ENCODE measurements at places on chromosomes 5 and 9.

DNA sequence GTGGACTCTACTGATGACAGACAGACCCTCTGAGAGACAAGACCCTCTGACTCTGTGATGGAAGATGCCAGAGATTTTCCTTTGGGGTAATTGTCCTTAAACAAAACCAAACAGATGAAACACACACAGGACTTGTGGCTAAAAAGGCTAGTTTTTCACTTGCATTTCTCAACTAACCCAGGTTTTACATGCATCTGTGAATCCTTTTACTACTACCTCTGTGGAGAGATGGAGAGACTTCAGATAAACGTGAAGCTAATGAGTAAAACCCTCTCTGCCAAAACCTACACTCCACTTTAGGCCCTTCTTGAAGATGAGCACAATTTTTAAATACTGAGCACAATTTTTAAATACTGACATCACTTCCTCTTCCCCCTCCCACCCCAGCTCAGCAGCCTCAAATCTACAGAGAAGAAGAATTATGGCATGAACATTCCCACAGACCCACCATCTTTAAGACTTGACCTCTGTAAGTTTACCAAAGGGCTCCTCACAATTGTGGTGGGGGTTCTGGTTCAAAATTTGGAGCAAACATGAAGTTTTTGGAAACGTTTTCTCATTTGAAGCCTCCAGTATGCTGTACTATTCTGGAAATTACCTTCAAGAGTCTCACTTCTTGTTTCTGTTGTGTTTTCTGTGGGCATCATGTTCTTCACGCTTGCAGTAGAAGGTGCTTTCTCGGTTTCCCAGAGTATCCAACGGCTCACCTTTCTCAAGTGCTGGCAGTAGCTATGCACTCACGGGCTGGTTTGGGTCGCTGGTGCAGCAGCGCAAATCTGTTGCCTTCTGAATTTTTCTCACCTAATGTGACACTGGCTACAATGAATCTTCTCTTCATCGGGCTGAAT lies 42.7 kb downstream of the ACER2 start:
- no peak for DNase-seq

- DNase-seq, result no peak
Measured at GRCh38 chr9:126299706-126300276, 26.8 kb upstream of the MVB12B start.

DNA sequence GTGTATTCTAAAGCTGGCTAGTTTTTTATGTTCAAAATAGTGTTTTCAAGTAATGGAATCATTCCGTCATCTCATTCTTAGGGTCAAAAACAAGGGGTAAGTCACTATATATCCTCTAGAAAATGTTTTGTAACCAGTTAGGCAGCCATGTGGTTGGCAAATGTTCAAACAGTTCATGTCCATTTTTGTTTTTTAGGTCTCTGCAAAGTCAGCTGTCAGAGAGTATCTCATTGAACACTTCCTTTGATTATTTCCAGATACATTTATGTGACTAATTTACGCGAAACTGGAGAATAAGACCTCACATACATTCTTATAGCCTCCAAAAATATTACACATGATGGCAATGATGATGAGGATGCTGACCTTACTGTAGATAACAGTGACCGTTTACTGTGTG lies 50.4 kb downstream of the TRIO start:
- no peak for DNase-seq

GRCh38 chr5:167699432-167699831 lies 592.0 kb upstream of the WWC1 start:
- no peak for DNase-seq

DNA sequence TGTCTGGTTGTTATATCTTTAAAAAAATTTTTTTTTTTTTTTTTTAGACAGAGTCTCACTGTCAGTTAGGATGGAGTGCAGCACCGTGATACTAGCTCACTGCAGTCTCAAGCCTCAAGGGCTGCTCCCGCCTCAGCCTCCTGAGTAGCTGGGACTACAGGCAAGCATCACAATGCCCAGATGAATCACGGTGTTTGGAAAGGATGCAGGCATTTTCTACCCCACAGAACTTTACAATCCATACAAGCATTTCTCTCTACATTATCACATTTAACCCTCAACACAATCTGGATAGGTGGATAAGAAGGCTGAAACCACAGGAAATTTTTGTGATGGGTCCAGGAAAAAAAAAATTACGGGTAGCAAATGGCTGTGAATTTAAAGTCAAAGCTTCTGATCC lies 5.8 kb upstream of the PCA3 start:
- no peak for DNase-seq

GRCh38 chr5:107869438-107870115 lies 198.8 kb upstream of the EFNA5 start:
- no peak for DNase-seq

DNA sequence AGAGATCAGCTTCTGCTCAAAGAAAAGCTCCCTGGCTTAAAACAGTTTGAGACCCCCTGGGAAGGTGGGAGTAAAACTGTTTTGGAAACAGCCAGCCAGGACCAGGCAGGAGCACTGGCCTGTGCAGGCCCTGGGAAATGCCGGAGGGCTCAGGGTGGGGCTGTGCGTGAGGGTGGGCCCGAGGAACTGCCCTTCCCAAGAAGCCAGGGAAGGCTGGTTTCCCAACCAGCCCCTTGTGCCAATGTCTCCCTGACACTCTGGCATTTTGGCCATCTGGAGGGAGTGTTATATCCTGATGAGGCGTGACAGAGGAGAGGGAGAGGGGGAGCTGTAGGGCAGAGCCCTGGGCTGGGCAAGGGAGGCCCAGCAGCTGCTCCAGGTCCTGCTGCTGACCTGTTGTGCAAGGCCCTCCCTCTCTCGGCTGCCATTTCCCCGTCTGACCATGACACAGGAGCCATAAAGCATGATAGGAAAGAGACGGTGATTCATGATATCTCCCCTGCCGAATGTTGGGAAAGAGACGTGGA lies 16.1 kb downstream of the OLFML2A start:
- no peak for DNase-seq

GRCh38 chr9:32942755-32943460 lies 58.5 kb downstream of the APTX start:
- DNase-seq, result no peak

- no peak for DNase-seq
Measured at GRCh38 chr9:19192202-19193028, 38.1 kb upstream of the DENND4C start.

GRCh38 chr9:118734696-118735095 lies 634.5 kb downstream of the BRINP1 start:
- no peak for DNase-seq

- no peak for DNase-seq
Measured at GRCh38 chr9:128285033-128285784, 9.1 kb downstream of the SWI5 start.

DNA sequence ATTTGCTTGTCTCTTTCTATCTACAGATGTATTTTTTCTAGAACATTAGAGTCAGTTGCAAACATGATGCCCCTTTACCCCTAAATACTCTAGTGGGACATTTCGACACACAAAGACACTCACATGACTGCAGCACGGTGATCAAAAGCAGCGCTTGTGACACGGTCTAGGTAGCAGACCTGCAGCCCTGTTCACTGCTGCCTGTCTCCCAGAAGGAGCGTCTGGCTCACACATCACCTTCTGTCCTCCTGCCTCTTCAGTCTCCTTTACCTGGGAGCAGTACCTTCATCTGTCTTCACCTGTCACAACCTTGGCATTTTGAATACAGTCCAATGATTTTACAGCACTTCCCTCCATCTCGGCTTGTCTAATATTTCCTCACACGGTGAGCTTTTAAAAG lies 51.9 kb upstream of the SH3PXD2B start:
- no peak for DNase-seq

DNA sequence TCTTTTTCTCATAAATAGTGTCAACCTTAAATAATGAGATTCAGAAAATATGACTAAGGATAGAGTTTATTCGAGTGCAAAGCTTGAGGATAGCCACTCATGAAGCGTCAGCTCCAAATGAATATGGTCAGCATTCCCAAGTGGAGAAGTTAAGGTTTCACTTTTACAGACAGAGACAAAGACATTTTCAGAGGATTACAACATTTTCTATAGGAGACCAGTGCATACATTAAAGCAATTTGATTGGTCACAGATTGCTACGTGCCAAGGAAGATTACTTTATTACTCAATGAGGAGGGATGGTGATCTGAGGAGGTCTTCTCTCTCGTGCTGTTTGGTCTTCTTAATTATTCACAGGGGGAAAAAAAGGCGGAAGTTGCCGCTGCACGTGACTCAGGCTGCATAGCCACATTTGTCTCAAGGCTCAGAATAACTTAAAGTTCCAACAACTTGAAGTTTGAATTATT lies 60.1 kb upstream of the SPATA31C2 start:
- DNase-seq, result no peak

- DNase-seq, result no peak
Measured at GRCh38 chr5:82754759-82755158, 322.4 kb downstream of the TMEM167A start.

DNA sequence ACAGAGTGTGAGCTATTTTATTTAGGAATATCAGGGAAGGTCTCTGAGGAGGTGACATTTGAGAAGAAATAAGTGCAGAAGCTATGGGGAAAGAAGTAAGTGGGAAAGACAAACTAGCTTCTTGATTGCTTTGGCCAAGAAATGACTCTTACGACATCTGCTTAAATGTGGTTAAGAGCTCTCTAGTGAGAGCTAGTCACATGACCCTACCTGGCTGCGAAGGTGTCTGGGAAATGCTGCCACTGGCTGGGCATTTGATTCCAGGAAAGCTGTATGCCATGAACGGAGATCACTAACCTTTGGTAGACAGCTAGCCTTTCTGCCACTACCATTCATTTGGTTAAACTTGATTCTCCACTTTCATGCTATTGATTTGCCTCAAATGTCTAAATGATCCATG lies 80.1 kb downstream of the KIAA0825 start:
- DNase-seq, result no peak

DNA sequence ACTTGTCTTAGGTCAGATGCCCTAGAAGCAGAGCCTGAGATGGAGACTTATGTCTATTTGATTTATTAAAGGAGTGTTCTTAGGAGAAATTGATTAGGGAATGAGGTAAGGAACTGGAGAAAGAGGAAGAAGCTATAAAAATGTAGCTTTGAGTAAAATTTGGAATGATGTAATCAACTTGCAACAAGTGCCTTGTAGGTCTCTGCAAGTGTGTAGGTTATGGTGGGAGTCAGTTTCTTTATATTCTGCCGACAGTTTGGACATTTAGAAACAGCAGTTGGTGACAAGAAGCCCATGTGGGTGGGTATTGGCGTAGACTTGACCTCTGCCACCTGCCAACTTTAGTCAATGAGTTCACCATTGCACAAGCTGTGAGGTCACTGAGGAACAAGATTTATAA lies 986.5 kb downstream of the CDH18 start:
- no peak for DNase-seq

GRCh38 chr9:28909526-28909925 lies 1336.2 kb upstream of the C9orf72 start:
- no peak for DNase-seq

DNA sequence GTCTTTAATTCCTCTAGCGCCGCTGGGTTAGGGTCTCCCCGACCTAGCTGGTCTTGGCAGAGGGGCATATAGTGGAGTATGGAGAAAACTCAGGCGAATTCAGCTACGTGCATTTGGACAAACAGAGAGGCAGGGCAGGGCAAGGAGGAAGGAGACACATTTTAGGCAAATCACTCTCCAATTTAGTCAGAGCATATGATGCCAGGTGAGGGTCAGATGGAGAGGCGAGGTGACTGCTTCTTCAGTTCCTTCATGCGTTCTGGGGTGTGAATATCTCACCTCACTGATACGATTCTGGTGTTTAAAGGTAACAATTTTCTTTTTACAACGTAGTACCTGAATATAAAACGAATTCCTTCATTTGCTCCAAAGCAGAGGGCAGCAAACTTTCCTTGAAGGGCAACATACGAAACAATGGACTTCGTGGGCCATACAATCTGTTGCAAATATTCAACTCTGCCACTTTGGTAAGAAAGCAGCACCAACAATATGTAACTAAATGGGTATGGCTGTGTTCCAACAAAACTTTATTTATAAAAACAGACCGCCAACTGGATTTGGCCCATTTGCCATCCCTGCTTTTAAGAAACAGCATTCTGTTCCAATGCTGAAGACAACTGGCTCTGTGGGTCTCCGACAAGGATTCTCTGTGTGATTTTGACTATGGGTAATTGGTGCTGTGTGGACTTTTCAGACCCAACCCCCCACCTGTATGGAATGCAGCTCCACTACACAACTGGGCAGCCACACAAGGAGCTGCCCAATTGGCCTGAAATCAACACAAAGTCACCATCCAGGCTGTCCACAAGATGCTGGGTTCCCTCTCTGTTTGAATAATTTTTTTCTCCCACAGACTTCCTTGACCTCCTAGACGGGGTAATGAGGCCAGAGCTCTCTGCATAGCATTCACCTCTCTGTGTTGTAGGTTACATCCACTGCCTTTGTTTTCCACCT lies 53.8 kb downstream of the RAPGEF1 start:
- DNase-seq, result no peak

DNA sequence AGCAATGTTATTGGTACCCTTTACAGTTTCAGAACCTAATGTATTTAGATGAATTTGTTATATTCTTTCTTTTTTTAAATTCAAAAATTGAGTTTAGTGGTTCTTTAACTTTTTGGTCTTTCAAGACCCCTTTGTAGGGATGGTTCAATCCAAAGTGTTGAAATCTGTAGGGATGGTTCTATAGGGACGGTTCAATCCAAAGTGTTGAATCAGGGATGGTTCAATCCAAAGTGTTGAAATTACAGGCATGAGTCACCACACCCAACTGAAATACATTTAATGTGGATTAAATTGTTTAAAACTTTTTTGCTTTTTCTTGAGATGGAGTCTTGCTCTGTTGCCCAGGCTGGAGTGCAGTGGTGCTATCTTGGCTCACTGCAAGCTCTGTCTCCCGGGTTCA lies 30.6 kb downstream of the SNX2 start:
- DNase-seq, result no peak

DNA sequence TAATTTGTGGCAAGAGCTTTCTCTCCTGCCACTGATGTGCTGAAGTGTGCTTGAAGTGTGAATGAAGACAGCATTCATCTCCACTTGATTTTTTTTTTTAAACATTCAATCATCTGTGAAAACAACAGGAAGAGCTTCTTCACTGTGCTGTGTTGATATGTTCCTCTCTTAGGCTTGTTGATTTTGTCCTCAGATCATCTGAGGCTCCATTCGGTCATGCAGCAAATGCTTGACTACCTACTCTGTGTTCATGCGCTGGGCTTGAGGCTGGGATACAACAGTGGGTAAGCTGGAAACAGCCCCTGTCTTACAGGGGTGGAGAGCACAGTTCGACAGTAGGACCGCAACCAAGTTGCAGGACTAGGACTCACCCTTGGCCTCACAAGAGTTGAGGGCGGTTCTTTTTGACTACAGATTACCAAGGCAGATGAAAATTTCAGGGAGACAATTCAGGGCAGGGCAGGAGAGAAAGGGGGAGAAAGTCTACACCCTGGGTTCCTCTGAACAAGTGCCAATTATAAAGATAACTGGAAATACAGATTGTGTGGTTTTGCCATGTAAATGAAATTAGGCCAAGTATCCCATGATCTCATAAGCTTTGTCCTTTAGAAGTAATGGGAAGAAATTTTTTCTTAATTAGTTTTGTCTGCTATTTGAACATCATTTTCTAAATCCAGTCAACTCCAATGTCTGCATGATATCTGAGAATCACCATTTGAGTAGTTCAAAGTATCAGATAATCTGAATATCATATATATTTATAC lies 31.0 kb upstream of the F2R start:
- DNase-seq, result no peak

GRCh38 chr9:112969730-112970129 lies 42.3 kb downstream of the ZNF883 start:
- no peak for DNase-seq

GRCh38 chr5:180336234-180337020 lies 16.7 kb downstream of the GFPT2 start:
- DNase-seq, result no peak

All from CD4-positive, alpha-beta T cell treated with Interleukin-10 for 1 hour (primary cell).